ENCODE measurements at places on chromosomes 12 and 14. TPM values are rescaled to one million over a fixed set of nuclear protein-coding genes. Genes with fewer than 3 reads are reported as not detected.

Gene EXOC3L4
- total RNA-seq: 2.0 TPM

Gene SERPINA5
- 0.48 TPM for total RNA-seq

DNA sequence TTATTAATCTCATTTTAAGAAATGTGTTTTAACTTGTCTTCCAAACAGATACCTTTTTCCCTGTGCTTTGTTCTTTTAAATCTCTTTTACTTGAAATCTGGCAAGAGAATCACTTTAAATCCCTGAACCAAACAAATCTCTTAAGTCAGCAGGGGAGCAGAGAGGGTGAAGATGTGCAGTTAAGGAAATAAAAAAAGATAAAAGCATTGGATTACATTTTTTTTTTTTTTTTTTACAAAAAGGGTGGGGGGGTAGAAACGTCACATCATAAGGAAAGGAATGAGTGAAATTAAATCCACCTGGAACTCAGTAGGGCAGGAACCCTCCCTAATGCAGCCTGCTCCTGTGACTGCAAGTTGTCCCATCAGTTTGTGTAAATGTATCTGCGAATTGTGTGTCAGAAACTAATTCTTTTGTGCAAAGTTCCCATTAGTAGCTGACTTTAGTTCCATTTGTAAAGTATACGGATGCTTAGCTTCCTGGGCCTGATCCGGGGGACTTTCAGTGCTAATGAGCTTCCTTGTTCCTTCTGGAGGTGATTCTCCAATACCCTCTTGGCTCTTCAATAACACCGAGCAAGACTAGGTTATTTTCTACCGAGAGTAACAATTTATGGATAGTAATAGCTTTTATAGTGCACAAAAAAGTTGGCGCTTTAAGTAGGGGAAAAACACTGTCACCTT is 1.5 kb downstream of the TTC6 start:
- DNase-seq: no peak

Gene BAZ2A
- 81.2 TPM for total RNA-seq

Gene PA2G4
- total RNA-seq: 99.5 TPM

Gene COX8C
- total RNA-seq: not detected
